ENCODE measurements at places on chromosomes 1 and 21.
A peak's percentile ranks its signal among the peaks of the same experiment; 100 is the strongest.

DNA sequence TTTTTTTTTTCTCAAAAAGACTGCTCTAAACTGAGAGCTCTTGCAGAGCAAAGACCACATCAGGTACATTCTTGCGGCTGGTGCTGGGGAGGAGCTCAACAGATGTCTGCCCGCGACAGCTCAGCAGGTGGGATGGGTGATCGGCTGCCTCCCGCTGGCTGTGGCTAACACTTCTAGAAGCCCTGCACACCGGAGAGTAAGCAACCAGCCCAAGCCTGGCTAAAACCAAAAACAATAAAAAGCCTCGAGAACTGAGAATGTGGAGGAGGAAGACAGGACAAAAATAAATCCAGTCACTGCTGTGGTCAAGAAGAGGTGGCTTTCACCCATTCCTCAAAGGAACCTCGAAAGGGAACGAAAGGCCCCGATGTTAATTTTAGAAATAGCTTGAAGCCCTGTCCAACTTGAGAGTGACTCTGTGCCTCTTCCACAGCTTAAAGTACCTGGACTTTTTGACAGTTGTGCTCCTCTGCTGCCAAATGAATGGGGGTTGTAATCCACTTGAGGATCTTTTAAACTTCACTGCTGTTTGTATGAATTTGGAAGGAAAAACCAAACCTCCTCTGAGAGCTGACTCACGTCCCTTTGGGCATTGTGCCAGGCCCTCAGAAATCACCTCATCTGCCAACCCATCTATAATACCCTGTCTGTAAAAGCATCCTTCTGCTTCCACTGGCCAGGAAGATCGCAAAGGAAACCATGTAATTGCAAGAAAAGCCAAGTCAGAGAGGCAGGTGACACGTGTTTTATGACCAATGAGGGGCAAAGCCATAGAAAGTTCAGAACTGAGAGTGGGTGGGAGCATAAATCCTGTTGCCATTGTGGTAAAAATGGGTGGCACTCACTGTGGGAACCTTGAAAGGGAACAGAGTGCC is 78.6 kb downstream of the KCNN3 start:
- DNase-seq = peak; percentile 86

DNA sequence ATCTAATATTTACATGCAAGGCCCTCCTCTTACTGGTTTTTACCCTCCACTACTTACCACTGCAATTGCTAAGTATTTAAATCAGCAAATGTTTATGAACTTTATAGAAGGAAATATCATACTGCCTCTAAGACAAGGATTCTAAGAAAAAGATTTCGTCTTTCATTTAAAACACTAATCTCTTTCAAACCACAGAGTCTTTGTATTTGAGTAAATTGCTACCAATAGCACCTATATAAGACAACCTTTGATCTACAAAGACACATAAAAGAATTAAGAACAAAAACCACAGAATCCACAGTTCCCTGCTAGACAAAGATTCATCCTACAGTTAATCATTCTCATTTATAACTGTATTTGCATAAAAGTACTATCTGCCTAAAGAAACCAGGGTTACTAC is 37.6 kb downstream of the RNF115 start:
- no peak for DNase-seq

DNA sequence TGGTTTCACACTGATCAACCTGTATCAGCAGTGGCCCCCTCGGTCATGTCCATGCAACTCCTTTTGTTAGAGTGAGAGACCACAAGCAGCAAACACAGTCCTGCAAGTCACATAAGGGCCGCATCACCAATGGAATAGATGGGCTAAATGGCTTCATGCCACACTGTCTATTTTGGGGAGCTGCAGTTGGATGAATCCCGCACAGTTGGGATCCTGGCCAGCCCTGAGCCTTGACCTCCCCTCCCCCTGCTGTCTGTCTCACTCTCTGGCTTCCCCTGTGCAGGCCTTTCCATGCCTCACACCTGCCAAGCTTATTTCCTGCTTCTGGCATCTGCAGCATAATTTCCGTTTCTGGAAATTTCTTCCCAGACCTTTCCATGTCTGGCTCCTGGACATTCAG is 57.0 kb downstream of the CNIH3 start:
- DNase-seq = no peak

DNA sequence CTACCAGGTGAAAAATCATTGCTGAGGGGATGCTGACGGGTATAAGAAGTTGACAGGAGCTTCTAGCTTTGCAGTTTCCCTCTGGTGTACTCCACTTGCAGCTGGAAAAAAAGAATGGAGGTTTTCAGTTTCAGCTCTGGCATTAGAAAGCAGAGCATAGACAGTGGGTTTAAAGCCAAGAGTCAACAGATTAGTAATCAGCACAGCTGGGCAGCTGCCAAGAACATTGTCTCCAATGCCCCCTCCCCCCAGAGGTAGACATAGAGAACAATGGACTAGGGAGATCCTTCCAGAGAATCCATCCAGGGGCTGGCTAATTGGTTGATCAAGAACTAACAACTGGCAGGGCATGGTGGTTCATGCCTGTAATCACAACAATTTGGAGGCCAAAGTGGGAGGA is 10.1 kb upstream of the ZBTB8B start:
- no peak for DNase-seq

DNA sequence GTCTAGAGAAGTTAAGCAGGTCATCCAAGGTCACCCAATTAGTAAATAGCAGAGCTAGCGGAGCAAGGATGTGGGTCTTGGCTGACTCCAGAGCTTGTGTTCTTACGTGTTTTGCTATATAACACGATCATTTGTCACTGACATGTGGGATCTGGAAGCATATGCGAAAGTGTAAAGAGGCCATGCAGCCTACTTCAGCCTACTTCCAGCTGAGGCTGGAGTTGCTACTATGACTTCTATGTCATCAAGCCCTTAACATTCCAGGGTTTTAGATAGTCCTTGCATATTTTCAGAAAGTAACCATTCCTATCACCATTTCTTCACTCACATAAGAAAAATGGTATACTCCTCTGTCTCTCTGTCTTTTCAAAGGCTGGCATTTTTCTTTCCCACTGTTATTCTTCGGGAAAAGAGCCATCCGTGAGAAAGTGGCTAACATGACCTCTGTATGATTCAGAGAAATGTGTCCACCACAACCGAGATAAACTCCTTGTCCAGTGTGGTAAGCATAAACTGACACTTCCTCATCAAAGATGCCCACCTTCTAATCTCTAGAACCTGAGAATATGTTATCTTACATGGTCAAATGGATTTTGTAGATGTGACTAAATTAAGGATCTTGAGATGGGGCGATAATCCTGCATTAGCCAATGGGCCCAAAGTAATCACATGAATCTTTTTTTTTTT is 24.0 kb upstream of the ABL2 start:
- no peak for DNase-seq

DNA sequence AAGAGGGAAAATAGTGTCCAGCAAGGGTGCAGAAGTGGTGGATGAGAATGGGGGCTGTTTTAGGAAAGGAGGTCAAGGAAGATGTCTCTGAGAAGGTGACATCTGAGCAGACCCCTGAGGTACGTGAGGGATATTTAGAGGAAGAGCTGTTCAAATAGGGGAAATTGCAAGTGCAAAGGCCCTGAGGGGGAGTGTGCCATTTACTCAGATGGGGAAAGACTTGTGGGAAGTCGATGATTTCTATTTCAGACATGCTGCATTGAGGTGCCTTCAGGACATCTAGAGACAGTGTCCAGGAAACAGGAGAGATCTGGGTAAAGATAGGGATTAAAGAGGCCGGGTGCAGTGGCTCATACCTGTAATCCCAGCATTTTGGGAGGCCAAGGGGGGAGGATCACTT is 10.4 kb upstream of the ADGRB2 start:
- no peak for DNase-seq

- DNase-seq = no peak
Observed at GRCh38 chr1:204731985-204732575, 46.5 kb upstream of the LRRN2 start.

GRCh38 chr1:54989968-54990810 is 8.5 kb upstream of the BSND start:
- no peak for DNase-seq
